Transverse colon (tissue), 4 donors: ENCODE measurements at places on chromosomes 3 and 15.

DNA sequence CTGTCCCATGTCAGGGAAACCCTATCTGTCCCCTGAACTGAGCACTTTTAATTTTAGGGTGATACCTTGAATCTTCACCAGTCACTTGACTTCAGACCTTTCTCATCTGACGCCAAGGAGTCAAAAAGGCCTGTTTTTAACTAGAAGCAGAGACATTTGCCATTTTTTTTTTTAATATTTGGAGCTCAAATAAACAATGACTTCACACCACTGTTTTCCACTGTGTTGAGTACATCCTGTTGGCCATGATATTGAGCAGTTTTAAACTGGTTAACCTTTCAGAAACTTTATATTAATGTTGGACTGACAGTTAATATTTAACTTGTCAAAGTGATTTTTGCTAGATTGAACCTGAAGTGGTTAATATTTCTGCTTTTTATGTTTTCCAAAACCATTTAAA is 28.2 kb downstream of the DAG1 start:
- no peaks in the 10 kb centered on the region for H3K36me3 ChIP-seq
- DNase-seq: no peak
- no peaks in the 10 kb centered on the region for H3K27me3 ChIP-seq
- H3K27ac ChIP-seq: no peak overlapping the region
- H3K4me1 ChIP-seq: peaks cover 13% of the 10 kb centered on the region

DNA sequence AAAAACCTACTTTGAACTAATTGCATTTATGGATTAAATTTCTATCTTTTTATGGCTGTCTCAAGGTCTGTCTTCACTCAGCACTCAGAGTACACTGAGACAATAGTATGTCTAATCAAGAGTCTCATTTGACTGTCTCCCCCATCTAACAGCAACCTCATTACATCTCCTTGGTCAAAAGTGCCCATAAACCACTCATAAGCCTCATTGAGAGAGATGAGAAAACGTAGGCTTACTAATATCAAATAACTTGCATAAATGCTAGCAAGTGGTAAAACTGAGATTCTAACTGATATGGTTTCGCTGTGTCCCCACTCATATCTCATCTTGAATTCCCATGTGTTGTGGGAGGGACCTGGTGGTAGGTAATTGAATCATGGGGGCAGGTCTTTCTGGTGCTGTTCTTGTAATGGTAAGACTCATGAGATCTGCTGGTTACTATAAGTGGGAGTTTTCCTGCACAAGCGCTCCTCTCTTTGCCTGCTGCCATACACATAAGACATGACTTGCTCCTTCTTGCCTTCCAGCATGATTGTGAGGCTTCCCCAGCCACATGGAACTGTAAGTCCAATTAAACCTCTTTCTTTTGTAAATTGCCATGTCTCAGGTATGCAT is 113.9 kb downstream of the TFDP2 start:
- DNase-seq: no peak
- H3K27me3 ChIP-seq: no peaks in the 10 kb centered on the region
- H3K4me3 ChIP-seq: no peak overlapping the region
- no peaks in the 10 kb centered on the region for H3K36me3 ChIP-seq
- no peak overlapping the region for H3K27ac ChIP-seq
- H3K4me1 ChIP-seq: no peaks in the 10 kb centered on the region

DNA sequence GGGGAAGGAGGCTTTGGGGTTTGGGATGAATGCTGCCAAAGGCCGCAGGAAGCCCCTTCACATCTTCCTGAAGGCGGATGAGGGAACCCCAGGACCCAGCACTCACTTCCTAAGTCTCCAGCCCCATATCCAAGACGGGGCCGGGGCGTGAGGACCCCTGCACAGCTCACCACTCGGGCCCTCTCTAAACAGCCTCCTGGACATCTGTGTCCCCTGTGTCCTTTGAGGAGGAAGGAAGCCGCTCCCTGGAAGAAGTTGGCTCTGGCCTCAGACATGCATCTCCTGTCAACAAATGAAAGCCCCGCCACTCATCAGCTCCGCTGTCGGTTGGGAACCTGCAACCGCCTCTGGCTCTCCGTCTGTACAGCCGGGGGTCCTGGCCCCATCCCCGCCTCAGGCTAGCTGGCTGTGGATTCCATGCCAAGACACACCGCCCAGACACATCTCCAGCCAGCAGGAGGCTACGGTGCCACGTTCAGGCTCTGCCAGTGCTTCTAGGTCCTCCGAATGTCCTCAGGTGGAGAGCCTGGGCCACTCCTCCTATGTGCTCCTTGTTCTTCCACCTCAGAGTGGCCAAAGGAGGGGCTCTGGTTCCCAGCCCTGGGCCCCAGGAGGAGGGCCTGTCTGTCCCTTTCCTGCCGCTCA is 140.0 kb upstream of the MEF2A start:
- no peaks in the 10 kb centered on the region for H3K27me3 ChIP-seq
- peak overlapping the region; percentile 40 for H3K27ac ChIP-seq
- DNase-seq: peak; percentile 11
- H3K4me3 ChIP-seq: no peak overlapping the region
- H3K36me3 ChIP-seq: no peaks in the 10 kb centered on the region

DNA sequence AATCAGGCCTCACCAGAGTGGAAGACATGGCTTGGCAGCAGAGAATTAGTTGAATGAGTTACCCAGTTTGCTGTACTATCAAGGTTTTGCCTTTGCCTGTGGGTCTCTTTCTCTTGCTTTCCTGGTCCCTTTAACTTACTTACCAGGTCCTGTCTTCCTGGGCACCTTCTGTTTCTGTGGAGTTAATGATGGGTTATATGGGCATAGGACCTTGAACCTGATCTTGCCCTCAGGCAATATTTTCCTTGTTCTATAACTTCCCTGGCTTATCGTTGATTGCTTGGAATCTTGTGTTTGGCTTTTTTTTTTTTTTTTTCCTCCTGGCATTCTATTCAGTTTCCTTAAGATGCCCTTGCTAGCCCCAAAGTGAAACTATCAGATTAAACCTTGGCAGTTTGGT is 106.8 kb downstream of the HHLA2 start:
- H3K4me1 ChIP-seq: peaks cover 11% of the 10 kb centered on the region
- no peaks in the 10 kb centered on the region for H3K36me3 ChIP-seq
- H3K27me3 ChIP-seq: no peaks in the 10 kb centered on the region
- no peak overlapping the region for H3K4me3 ChIP-seq
